ENCODE measurements at places on chromosomes 1 and 21.

- no peak for DNase-seq
Measured at GRCh38 chr1:162976628-162977027, 92.5 kb upstream of the RGS4 start.

DNA sequence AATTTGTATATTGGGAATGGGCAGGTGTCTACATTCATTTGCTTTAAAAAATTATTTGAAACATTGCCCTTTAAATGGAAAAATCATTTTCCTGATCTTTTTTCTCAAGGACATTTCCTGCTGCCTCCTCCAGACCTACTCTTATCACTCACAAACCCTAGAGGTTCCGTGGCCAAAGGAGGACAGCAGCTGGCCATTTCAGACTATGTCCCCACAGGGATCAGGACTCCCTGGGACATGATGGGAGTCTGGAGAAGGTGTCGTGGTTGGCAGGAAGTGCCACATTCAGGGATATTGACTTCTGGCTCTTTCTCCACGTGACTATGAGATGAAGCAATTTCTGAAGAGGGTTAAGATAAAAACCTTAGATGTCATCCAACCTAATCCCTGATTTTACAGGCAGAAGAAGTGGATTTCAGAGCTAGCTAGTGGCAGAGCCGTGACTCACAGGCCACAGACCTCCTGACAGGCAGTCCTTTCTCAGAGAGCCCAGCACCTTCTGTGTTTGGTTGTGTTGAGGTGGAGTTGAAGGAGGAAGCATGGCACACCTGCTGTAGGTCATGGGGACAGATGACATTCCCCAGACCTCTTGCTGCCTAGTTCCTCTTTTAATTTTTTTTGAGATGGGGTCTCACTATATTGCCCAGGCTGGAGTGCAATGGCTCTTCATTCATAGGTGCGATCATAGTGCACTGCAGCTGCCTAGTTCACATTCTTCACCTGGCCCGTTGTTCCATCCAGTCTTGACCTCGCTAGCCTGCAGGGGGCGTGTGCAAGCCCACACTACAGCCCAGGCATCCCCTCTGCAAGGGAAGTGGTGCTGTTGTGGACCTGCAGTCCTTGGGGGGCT lies 25.5 kb upstream of the IL10 start:
- peak; percentile 67 for DNase-seq

DNA sequence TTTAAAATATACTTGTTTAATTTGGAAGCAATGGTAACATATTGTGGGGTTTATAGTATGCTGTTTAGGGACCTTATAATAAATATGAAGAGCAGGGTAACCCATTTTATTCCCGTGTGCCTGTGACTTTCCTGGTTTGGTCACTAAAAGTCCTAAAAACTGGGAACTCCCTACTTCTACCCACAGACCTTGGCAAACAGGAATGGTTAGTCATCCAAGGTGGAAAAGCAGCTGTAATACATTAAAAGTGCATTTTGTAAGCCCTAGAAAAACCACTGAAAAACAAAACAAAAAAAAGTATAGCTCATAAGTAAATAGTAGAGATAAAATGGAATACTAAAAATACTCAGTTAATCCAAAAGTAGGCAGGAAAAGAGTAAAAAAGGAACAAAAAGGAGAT lies 538.9 kb downstream of the LMO4 start:
- no peak for DNase-seq

DNA sequence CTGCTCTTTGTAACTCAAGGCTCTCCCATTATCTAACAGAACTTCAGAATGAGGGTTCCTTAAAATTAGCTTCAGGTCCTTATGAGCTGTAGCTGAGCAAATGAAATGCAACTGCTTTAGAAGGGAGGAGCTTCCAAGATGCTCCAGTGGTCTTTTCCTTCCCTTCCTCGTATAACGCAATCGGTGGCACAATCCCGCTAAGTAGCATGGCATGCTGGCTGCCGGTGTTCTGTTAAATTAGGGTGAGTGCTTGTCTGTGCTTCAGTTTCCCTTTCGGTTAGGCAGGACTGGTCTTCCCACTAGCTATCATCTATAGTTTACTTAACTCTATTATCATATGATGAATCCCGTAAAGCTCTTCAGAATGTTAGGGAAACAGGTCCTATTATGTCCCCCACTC lies 917 bp downstream of the KIAA0040 start:
- DNase-seq = no peak

DNA sequence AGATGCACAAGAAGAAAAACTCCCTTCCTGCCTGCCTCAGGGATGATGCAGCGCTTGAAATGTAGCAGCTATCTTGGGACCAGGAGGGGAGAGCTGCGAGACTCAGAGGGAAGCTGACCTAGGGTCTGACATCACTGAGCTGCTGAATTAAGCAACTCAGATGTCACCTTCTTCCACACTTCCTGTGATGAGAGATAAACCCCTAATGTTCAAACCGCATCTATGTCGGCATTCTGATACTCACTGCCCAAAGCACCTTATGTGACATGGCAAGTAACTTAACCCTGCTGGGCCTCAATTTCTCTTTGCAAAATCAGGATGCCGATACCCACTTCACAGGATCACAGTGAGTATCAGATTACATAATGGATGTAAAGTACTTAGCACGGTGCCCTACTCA lies 9.1 kb upstream of the AK2 start:
- no peak for DNase-seq

DNA sequence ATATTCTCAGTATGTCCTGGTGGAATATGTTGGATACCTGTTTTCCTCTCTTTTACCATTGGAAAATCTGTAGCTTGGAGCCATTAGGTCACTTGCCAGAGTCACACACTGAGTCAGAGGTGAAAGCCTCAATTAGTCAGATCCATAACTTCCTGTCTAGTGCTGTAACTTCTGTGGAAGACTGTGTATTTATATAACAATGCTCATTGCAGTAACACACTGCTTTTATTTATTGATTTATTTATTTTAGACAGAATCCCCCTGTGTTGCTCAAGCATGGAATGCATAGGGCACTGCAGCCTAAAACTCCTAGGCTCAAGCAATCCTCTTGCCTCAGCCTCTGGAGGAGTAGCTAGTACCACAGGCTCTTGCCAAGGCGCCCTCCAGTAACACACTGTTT lies 1.3 kb upstream of the DOCK7 start:
- no peak for DNase-seq

DNA sequence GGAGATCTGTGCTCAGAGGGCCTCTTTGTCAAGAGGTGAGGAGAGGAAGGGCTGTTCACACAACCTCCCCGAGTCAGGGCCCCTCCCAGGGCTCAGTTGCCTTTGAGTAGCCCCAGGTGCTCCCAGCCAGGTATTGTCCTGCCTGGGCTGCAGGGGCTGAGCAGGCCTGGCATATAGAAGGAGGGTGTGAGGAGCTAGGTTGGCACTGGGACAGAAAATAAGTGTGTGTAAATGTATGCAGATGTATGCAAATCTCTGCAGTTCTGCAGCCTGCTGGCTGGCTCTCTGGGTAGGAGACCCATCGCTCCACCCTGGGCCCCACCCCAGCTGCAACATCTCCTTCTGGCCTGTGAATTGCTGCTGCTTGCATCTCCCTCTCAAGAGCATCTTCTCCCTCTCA lies 52.4 kb downstream of the NAV1 start:
- peak; percentile 32 for DNase-seq

GRCh38 chr1:7993593-7994479 lies 32.3 kb downstream of the ERRFI1 start:
- DNase-seq = no peak

Measured in WTC11 (cell line).